ENCODE measurements at places on chromosomes 3 and 15. TPM values are rescaled to one million over a fixed set of nuclear protein-coding genes. Genes with fewer than 3 reads are reported as not detected.

Gene KCNMB3
- 14.3 TPM for total RNA-seq

DNA sequence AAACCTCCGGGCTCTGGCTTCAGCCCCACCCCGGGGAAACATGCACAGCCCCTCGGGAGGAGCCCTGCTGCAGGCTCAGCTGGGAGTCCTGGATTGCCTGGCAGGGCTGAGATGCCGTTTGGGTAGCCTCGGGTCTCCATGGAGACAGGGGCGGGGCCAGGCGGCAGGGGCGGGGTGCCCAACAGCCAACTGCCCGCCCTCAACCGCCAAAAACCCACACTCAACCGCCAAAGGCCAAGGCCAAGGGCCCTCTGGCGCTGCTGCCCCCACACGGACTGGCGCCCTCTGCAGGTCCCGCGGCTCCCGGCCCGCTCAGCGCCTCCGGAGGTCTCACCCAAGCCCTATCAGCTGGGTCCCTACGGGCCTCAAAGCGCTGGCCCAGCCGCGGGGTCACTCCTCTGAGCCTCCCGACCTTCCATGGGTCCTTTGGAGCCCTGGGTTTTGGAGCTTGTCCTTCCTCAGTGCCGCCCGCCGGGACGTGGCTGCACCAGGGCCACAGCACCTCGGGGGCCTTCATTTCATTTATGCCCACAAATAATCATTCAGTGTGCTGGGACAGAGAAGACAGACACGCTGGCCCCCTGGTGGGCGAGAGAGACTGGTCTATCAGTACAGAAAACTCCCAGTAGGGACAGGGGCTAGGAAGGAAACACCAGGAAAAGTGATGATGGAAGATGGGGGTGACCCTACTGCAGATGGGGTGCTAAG lies 33.5 kb upstream of the ACAD9 start:
- DNase-seq, result peak; percentile 92

DNA sequence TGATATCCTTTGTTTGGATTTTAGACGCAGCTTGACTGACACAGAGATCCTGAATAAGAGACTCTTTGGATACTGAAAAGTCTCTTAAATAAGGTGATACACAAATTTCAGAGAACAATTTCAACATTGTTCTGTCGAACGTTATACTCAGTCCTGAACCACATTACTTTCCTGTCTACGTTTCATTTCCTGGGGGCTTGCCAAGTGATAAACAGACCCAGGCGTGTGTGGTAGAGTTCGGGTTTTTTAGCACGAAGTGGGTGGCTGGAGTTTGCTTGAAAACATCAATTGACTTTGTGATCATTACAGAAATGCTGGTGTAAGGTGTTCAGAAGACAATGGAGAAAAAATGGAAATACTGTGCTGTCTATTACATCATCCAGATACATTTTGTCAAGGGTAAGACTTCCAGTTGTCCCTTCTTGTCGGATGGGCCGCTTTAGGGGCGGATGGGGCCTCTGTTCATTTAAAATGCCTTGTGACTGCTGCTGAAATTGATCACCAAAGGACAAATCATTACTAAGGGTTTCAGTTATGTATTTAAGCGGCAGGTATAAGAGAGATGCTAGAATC lies at the start of gene CD96:
TSS of gene CD96 (plus strand) at position 287 of the 573 bp plus-strand sequence. CDS start at position 339, 52 bp downstream.
- DNase-seq, result no peak

Gene ZNF717
- total RNA-seq, result 8.2 TPM

- no peak for DNase-seq
Observed at GRCh38 chr15:86165265-86166211, 85.9 kb downstream of the AGBL1 start.

Gene STRA6
- 0.38 TPM for total RNA-seq

Gene PRR20G
- total RNA-seq, result not detected

DNA sequence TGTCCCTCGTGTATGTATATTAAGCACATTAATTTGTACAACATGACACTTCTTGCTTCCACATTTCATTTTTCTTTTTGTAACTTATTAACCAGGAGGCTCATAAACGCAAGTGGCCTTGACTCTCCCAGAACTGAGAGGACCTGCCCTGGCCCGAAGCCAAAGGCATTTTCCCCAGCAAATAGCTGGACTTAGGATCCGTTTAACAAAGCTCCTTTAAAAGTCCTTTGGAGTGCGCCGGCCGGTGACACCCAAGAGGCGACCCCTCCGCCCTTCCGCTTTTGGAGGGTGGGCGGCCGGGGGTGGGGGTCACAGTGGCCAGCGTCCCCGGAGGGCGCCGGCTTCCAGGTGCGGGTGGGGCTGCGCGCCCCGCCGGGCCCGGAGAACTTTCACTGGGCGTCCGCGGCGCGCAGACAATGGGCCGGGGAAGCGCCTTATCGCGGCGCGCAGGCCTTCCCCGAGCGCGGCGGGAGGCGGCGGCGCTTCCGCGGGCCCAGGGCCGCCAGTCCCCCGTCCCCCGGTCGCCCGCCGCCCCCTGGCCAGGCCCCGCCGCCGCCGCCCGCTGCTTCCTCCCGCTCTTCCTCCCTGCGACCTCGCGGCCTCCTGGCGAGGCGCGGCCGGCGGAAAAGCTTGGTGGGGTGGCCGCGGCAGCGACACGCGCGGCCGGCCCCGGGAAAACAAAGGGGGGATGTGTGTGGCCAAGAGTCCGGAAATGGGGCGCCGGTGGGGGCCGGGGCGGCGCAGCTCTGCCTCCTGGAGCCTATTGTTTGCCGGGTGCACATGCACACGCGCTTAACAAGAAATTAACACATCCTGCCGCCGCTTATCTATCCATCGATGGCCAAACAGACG lies 613.4 kb downstream of the MCTP2 start:
- peak; percentile 86 for DNase-seq

DNA sequence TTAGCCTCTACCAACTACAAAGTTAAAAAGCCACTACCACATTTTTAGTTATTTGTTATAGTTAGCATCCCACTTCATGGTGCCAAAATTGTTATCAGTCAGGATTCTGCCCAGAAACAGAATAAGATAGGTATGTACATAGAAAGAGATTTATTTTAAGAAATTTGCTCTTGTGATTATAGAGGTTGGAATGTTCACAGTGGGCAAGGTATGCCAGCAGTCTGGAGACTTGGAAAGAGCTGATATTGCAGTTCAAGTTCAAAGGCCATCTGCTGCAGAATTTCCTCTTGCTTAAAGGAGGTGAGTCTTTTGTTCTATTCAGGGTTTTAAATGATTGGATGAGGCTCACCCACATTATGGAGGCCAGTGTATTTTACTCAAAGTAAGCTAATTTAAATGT lies 143.8 kb upstream of the POU1F1 start:
- DNase-seq, result no peak

Gene GOLGA6L10
- 2.2 TPM for total RNA-seq

Gene LRRIQ4
- not detected for total RNA-seq

DNA sequence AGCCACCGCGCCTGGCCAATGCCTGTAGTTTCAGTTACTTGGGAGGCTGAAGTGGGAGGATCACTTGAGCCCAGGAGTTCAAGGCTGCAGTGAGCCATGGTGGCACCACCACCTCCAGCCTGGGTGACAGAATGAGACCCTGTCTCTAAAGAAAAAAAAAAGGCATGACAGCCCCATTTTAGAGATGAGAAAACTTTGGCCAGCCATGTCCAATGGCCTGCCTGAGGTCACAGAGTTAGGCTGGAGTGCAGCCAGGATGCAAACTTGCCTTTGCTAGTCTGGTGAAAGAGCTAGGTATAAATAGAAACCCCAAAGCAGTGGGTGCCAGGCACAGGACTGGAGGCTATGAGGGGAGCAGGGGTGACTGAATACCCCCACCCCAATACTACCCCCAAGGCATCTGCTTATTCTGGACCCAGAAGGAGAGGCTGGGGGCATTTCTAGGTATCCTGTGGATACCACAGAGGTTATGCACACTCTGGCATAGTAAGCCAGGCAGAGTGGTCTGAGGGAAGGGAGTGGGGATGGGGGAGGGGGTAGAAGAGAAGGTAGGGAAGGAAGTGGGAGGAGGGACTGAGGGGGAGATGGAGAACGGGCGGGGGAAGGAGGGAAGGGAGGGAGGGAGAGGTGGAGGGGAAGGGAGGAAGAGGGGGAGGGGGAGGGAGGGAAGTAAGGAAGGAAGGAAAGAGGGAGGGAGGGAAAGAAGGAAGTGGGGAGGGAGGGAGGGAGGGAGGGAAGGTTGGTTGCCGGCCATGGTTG lies 16.2 kb upstream of the C15orf39 start:
- peak; percentile 45 for DNase-seq

- DNase-seq, result no peak
Observed at GRCh38 chr3:39605837-39606236, 138.4 kb downstream of the MOBP start.

DNA sequence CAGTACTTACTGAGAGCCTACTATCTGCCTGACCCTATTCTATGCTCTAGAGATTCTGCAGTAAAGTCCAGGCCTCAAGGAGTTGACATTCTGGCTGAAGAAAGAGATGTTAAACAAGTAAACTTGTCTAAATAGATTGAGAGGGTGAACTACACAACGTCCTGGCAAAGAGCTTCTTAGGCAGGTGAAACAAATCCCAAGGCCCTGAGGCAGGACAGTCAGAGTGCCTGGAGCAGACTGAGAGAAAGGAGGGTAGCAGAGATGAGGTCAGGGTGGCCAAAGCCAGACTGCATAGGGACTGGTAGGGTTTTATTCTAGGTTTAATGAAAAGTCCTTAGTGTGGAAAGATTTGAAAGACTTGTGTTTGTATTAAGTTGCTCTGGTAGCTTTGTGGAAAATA lies 84.5 kb upstream of the ATP11B start:
- no peak for DNase-seq

Measured in K562 (cell line).